ENCODE measurements at places on chromosomes 5 and 9.

DNA sequence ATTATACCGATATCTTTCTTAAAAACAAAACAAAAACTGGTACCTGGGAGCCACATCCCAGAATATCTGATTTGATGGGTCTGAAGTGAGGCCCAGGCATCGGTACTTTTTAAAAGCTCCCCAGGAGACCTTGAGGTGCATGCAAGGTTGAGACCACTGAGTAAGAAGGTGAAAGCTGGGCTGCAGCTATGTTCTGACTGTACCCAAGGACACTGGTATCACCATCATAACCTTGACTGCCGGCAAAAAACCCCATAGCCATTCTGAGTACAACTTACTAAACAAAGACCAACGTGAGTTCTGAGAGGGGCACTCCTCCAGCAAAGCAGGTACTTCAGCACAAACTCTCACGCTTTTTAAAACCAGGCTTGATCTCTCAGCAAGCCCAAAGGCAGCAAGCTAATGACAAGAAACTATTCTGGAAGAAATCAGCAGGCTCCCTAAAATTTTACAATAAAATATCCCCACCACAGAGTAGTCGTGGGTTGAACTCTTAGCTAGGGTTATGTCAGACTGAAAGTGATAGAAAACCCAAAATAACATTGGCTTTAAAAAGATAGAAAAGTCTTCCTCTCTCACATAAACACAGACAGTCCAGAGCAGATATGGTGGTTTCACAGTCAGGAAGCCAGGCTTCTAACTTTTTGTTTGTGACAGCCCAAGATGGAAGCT, 263.9 kb downstream of the SAXO1 start:
- no peak for DNase-seq

DNA sequence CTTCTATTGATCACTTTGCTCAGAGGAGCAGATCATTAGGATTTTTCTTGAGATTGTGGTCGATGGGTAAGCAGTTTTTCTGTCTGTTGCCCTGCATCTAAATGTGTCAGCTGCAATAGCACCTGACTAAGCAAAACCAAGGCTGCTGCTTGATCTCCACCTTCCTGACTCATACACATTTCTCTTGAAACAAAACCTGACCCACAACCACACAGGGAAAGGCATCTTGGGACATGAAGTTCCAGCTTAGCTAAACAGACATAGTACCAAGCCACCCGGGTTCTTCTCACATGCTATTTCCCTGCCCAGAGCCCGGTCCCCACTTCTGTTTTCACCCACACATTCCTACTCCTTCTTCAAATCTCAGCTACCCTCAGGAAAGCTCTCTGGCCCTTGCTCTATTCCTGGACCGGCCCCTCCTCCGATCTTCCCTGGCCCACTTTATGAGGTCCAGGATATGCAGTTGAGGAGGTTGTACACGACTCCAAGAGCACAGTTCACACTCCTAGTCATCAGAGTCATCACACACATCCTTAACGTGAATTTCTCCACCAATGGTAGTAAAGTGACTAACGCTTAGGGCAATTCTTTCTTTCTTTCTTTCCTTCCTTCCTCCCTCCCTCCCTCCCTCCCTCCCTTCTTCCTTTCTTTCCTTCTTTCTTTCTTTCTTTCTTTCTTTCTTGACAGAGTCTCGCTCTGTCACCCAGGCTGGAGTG, 16.0 kb upstream of the ZBTB43 start:
- DNase-seq: no peak

- DNase-seq: no peak
These were observed 29.1 kb downstream of the GPR21 start for GRCh38 chr9:123062351-123063176.

- no peak for DNase-seq
These were observed 55.1 kb downstream of the ABCA1 start for GRCh38 chr9:104872656-104873488.

GRCh38 chr9:93473411-93473810, 20.0 kb upstream of the FAM120AOS start:
- no peak for DNase-seq

All from OCI-M1 (cell line).